Stimulated activated CD8-positive, alpha-beta memory T cell treated with anti-CD3 and anti-CD28 coated beads, Interleukin-15, amount 100 ng/mL, for 24 hours (primary cell): ENCODE measurements at places on chromosomes 13 and 19.

DNA sequence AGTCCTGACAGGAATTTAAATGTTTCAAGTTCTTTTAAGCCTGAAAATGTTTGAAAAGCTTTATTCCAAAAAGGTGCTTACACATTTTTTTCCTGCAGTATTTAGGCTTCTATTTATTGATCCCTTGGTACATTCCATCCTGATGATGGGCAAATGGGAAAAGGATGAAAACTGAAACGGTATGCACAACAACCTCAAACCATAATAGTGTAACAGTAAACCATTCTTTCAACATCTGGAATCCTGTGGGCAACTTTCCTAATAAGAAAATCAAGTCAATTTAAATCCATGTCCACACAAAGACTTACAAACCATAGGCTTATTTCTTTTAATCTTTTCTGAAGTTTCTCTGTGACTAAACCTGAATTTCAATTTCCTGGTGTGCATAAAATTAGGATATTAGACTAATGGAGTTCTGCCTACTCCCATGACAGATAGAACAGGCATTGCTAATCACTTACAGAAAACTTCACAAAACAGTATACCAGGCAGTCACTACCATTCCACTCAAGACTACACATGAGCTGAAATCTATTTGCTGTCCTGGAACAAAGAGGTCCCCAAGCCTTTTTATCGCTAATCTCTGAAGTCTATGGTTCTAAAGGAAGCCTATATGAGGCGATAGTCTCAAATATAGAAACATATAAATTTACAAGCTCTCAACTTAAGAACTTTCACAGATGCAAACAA, 103.3 kb downstream of the DLEU7 start:
- DNase-seq, result no peak

GRCh38 chr19:30743702-30744101, 371.5 kb downstream of the ZNF536 start:
- no peak for DNase-seq

DNA sequence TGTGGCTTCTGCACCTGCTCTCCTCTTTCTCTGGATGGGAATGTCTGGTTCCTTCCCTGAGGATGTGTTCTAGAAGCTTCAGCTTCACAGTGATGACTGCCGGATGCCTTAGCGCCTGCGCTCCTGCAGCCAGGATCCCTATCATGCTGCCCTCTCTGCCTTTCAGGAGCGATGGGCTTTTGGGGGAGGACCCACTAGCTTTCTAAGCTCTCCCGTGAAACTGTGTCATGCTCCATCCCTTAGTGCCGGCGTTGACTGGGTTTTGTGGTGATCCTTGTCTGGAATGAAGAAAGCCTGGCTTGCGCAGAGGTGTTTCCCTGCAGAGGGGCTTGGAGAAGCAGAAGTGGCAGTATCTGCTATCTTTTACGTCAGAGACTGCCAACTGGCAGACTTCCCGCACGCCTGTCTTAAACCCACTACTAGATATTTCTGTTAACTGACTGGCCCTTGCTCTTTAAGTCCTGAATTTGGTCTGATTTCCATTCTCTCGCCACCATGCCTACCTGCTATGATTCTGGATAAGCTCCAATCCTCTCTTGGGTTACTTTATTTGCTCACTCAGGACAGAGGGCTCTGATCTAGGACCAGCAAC, 3.8 kb upstream of the KMT2B start:
- no peak for DNase-seq

GRCh38 chr19:11195681-11196080, 1.7 kb downstream of the KANK2 start:
- DNase-seq, result no peak

- DNase-seq, result no peak
These were observed 136.0 kb upstream of the MIR17HG start for GRCh38 chr13:91211510-91211909.

GRCh38 chr13:50072676-50073075, 57.4 kb downstream of the KCNRG start:
- no peak for DNase-seq

GRCh38 chr13:45441633-45442032, 23.1 kb upstream of the COG3 start:
- no peak for DNase-seq

- DNase-seq, result no peak
These were observed 23.8 kb downstream of the LRCH1 start for GRCh38 chr13:46576762-46577161.

DNA sequence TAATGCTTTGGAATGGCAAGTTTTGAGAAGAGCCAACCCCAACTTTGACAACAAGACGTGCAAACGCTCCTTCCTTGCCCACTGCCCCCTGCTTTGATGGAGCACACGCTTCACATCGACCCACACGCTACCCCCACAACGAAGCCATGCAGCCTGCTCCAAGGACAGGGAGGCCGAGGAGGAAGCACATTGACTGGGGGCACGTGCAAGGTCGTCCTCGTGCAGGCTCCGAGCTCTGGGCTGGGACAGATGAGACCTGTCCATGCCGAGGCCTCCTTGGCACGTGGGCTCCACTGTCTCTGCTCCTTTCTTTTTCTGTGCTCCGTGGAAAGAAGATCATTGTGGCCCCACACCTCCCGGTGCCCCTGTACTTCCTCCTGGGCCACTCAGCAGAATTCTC, 309.0 kb downstream of the TEX29 start:
- no peak for DNase-seq

GRCh38 chr13:36057547-36057946, 73.6 kb downstream of the DCLK1 start:
- DNase-seq, result no peak

DNA sequence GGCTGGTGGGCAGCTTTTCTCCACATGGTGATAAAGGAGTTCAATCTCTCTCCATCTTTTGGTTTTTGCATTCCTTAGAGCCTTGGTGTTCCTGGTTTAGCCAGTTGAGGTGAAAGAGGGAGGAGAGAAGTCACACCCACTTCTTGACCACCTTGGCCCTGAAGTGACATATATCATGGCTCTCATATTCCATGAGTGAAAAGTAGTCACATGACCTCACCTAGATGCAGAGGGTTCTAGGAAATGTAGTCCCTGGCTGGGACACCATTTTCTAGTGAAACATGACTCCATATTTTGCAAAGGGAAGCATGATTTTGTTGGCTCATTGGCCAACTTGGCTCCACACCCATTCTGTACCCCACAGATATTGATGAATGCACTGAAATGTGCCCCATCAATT, 16.1 kb downstream of the ADGRE1 start:
- DNase-seq, result no peak

GRCh38 chr19:47110521-47111005, 3.0 kb downstream of the ZC3H4 start:
- no peak for DNase-seq
